ENCODE measurements at places on chromosomes 3 and 15. TPM values are rescaled to one million over a fixed set of nuclear protein-coding genes. Genes with fewer than 3 reads are reported as not detected.

GRCh38 chr3:4466741-4467521 is at the start of gene SUMF1:
TSS of gene SUMF1 (minus strand) at chr3:4467269. CDS start at chr3:4467245, 24 bp downstream.
- DNase-seq = peak; percentile 87

GRCh38 chr3:110550511-110550910 is 521.1 kb upstream of the NECTIN3 start:
- DNase-seq = no peak

GRCh38 chr15:51243774-51244173 is 94.6 kb downstream of the CYP19A1 start:
- no peak for DNase-seq

Gene CAND2
- total RNA-seq = 16.8 TPM

GRCh38 chr3:26018889-26019288 is 229.0 kb downstream of the OXSM start:
- no peak for DNase-seq

Gene PRC1
- total RNA-seq = 5.7 TPM

- no peak for DNase-seq
Observed at GRCh38 chr3:13017361-13018042, 55.7 kb downstream of the IQSEC1 start.

Gene LMAN1L
- not detected for total RNA-seq

Gene MAPKAPK3
- 19.5 TPM for total RNA-seq

Gene COL6A5
- not detected for total RNA-seq

Gene CGNL1
- total RNA-seq = 38.1 TPM

DNA sequence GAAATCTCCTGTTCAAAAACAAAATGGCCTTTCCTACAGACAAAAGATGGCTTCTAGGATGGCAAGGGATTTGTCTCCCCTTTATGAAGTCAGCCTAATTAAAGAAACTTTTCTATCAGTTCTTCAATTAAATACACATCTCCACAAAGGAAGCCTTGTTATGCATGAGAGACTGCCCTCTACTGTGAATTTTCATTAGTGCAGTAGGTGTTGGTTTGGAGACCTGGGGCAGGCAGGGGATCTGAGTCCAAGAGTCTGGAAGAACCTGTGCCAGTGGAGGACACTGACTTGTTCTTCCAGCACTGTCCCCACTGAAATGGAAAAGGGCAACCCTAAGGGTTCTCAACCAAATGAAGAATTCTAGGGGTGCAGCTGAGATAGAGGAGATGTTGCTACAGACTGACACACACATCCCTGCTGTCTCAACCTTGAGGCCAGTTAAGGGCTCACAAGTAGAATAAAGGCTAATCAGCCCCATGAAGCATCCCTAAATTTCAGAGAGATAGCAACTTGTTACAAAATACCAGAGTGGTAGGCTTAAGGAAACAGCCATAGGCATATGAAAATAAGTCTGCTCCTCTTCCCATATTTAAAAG is 174.0 kb upstream of the PRICKLE2 start:
- no peak for DNase-seq

Gene NEO1
- 56.1 TPM for total RNA-seq

GRCh38 chr15:72237853-72238224 is 6.8 kb upstream of the PKM start:
- no peak for DNase-seq

GRCh38 chr3:94423578-94423977 is 360.7 kb downstream of the NSUN3 start:
- no peak for DNase-seq

GRCh38 chr3:42129014-42129953 is 38.1 kb downstream of the TRAK1 start:
- DNase-seq = no peak

Gene CSPG4
- 57.5 TPM for total RNA-seq

Gene CLDN11
- total RNA-seq = 88.2 TPM

- DNase-seq = no peak
Observed at GRCh38 chr3:194124193-194124592, 11.8 kb upstream of the HES1 start.

Gene SERINC4
- total RNA-seq = 0.31 TPM

GRCh38 chr3:29978036-29978435 is 628.4 kb upstream of the TGFBR2 start:
- no peak for DNase-seq

GRCh38 chr15:30904812-30905211 is 1.1 kb downstream of the FAN1 start:
- no peak for DNase-seq

DNA sequence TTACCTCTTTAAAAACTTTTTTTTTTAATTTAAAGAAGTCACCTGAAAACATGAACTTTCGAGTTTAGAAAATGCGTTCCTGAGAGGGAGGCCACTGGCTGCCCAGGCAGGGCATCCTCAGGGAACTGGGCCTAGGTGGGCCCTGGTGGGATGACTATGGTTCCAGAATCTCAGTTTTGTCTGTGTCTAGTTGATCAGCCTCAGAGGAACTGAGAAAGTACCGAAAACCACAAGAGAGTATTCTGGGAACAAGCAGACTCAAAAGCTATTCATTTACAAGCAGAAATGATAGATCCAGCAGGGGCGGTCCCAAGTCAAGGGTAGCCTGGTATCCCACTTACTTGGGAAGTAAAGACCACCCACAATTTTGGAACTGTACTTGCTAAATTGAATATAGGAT is 10.5 kb downstream of the WWTR1 start:
- DNase-seq = no peak

DNA sequence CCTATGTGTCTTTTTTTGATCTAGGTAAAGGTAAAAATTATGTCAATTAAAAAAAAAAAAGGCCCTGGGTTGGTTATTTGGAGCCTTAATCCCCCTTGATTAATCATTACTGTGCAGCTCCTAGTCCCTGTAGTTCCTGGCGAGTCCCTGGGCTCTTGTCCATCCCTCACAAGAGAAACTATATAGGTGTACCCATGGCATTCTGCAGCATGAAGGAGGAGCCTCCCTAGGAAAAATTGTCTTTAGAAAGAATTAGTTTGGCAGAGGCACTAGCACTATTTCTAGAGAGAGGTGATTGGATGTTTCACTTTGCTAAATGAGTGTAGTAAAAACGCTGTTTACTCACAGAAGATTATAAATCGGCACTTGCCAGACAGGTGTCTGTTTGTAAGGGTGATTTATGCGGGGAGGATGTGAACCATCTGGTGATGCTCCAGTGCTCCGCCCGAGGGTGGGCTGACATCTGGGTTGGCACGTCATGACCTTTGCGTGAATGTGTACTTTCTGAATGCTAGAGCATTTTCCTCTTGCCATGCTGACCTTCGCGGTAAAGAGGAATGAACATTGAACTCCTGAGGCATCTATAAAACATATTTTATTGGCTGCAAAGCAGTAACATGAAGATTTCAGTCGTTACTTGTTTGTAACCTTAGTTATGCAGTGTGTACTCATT is 12.6 kb downstream of the PLCL2 start:
- no peak for DNase-seq

DNA sequence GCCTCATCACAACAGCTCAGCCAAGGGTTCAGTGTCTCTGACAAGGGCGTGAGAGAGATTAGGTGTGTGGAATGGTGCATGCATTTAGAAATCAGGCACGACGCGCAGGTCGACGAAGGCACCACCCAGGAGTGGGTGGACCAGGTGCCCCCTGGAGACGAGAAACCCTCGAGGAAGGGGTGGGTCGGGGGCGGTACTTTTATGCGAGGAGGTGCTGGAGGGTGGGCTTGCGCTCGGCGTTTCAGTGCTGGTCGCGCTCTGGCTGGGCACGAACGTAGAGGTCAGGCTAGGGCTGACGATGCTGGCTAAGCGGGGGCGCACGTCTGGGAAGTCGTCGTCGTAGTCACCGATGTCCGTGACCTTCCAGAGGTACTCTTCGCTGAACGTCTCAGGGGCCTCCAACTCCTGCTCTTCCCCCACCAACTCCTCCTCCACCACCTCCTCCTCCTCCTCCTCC is 393 bp downstream of the ERICH6 start:
- DNase-seq = peak; percentile 72

DNA sequence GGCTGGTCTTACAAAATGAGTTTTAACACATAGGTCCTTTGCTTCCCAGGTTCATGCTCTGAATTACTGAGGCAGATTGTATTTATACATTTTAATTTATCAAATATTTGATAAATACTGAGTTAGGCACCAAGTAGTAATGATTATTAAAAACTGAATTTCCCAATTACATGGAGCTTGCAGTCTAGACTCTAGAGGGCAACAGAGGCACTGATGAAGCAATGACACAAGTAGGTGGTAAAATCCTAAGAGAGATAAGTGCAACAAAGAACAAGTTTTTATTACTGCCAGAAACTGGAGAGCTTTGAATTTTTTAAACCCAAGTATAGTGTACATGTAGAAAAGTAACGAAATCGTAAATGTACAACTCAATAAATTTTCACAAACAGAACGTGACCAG is 406.2 kb upstream of the RARB start:
- no peak for DNase-seq

- DNase-seq = no peak
Observed at GRCh38 chr3:21117370-21117769, 633.6 kb downstream of the ZNF385D start.

- no peak for DNase-seq
Observed at GRCh38 chr15:81442454-81442853, 68.4 kb upstream of the TMC3 start.

DNA sequence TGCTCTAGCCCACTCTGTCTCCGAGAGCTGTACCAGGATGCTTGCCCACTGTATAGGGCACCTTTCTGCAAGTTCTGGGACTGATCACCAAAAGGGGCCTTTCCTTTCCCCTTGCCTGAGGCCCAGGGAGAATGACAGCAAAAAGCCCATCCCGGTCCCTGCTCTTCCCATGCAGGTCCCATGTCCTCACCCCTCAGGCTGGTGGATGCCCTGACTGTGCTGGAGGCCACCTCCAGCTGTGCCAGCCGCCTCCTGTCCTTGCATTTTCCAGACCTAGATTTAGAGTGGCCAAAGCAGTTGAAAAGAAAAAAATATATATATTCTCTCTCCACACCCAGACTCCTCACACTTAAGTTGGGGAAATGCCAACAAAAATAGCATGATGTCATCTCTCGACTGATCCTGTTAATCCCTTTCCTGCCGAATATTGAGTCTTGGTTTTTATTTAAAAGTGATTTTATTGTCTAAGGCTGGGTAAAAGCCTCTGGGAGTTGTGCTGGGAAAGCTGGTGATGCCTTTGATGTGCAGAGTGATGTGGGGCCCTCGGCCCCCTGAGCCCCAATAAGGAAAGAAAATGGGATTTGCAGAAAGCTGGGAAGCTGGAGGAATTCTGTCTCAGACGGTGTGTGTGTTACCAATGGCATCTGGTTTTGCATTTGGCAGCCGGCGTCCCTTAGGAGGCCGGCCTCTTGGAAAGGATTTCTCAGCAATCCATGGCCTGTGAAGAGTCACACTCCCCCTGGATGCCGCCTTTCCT is 29.3 kb upstream of the TPM1 start:
- no peak for DNase-seq

Gene PLXNA1
- 35.9 TPM for total RNA-seq

GRCh38 chr15:50500352-50500751 is 46.1 kb downstream of the USP50 start:
- no peak for DNase-seq

- no peak for DNase-seq
Observed at GRCh38 chr15:74589826-74590225, 25.8 kb upstream of the CLK3 start.

GRCh38 chr3:621714-622113 is 425.2 kb downstream of the CHL1 start:
- DNase-seq = no peak

Gene ATP13A5
- not detected for total RNA-seq

Gene FBXO40
- not detected for total RNA-seq

Gene SMAD6
- 62.4 TPM for total RNA-seq

- no peak for DNase-seq
Observed at GRCh38 chr15:89740137-89740536, 10.9 kb downstream of the MESP1 start.

- no peak for DNase-seq
Observed at GRCh38 chr3:34351882-34352777, 553.7 kb downstream of the PDCD6IP start.

DNA sequence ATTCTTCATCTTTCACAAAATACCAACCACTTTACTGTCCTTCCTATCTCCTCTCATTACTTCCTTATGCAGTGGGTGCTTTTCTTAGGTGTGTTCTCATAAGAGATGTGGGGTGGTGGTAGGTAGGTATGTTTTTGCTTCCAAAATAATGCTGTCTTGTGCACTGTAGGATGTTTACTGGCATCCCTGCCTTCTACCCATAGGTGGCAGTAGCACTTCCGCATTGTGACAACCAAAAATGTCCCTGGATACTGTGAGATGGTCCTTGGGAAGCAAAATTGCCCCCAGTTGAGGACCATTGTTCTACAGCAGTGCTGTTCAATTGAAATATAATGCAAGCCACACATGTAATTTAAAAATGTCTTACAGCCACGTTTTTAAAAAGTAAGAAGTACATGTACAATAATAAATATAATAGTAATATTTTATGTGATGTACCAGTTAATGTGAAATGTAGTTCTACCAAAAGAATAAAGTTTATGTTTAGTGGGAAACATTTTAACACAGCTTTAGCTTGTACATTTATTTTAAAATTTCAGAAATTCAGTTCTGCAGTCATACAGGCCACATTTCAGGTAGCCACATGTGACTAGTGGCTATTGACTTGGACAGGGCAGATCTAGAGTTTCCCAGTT is 75.2 kb downstream of the NEO1 start:
- DNase-seq = no peak

GRCh38 chr3:136197159-136197793 is 1.1 kb upstream of the MSL2 start:
- no peak for DNase-seq

Gene TUSC7
- not detected for total RNA-seq

Gene EPHB1
- total RNA-seq = 6.6 TPM

GRCh38 chr3:193572426-193572908 is 17.8 kb upstream of the ATP13A4 start:
- peak; percentile 74 for DNase-seq

- DNase-seq = no peak
Observed at GRCh38 chr3:19457449-19457848, 309.1 kb downstream of the KCNH8 start.

GRCh38 chr3:136942803-136943202 is 15.0 kb upstream of the IL20RB start:
- DNase-seq = no peak

DNA sequence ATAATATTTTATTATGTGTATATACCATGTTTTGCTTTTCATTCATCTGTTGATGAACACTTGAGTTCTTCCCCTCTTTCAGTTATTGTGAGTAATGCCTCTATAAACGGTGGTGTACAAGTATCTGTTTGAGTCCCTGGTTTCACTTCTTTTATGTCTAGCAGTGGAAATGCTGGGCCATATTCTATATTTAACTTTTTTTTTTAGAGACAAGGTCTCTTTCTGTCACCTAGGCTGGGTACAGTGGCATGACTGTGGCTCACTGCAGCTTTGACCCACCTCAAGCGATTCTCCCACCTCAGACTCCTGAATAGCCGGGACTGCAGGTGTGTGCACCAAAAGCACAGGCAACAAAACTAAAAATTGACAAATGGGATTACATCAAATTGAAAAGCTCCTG is 19.9 kb downstream of the GOLM2 start:
- no peak for DNase-seq

Gene SEMA3G
- total RNA-seq = 38.3 TPM

GRCh38 chr3:17322106-17322793 is 420.2 kb downstream of the TBC1D5 start:
- no peak for DNase-seq

- no peak for DNase-seq
Observed at GRCh38 chr15:63067976-63068743, 25.6 kb downstream of the TPM1 start.

GRCh38 chr3:150079029-150079739 is 108.5 kb upstream of the PFN2 start:
- DNase-seq = no peak

All from sciatic nerve (tissue), 2 donors.